ENCODE measurements at places on chromosomes 5 and 9. TPM values are rescaled to one million over a fixed set of nuclear protein-coding genes. Genes with fewer than 3 reads are reported as not detected.

TOPORS gene
- total RNA-seq, result 16.1 TPM

ZFP62 gene
- total RNA-seq, result 26.5 TPM

GRIN1 gene
- total RNA-seq, result 557 TPM

BTNL3 gene
- total RNA-seq, result not detected

DNA sequence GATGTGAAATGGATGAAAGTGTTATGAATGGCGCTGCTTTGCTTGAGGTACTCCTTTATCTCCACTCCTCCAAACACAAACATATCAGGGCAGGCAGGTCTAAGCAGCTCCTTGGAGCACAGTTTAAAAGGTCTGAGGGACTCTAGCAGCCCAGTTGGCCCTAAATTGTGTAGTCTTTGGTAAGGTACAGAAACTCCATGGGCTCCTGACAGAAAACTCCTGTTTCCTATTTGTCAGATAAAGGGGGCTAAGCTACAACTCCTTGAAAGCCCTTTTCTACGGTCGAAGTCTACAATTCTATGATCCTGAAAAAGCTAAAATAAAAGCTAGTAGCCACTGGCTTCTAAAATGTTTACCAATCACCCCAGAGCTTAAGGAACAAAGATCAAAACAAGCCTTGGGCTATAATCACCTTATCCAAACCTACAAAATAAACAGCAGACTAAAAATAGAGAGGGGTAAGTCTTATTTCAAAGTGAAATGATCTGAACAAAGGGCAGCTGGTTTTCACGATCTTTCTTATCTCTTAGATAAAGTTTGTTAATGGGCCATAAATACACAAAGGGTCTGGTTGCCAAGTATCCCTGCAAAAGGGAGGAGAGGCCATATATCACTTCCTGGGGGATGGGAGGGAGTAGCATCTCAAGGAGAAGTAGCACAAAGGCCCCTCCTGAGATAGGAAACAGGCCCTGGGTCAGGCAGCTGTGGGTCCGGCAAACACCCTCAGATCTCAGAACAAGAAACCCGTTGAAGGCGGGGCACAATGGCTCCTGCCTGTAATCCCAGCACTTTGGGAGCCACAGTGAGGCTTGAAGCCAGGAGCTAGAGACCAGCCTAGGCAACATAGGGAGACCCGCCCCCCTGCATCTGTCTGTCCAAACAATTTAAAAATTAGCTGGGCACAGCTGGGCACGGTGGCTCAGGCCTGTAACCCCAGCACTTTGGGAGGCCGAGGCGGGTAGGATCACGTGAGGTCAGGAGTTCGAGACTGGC lies 28.3 kb upstream of the DENND4C start:
- DNase-seq, result no peak

DNA sequence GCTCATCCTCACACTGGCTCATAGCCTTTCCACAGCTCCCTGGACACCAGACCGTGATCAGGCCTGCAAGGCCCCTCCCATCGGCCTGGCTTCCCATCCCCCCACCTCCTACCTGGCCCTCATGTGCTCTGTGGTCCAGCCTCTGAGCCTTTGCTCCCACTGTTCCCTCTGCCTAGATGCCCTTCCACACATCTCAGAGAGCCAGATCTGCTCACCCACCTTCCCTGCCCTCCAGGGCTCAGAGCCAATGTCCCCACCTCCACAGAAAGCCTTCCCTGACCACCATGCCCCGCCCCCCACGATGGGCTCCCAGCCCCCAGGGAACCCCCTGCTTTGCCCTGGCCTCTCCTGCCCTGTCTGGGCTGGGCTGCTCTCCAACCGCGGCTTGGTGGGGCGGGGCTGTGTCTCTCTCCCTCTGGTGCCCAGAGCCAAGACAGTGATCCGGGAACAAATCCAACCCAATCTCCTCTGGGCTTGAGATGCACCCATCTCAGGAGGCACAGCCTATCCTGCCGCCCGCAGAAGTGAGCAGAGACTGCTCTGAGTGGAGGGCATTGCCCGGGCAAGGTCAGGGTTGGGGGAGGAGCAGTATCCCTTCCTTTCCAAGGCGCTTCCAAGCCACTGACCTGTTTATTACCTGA lies 1.6 kb downstream of the NINJ1 start:
- peak; percentile 62 for DNase-seq

- DNase-seq, result peak; percentile 46
Observed at GRCh38 chr9:134488331-134489280, 153.0 kb upstream of the COL5A1 start.

DNA sequence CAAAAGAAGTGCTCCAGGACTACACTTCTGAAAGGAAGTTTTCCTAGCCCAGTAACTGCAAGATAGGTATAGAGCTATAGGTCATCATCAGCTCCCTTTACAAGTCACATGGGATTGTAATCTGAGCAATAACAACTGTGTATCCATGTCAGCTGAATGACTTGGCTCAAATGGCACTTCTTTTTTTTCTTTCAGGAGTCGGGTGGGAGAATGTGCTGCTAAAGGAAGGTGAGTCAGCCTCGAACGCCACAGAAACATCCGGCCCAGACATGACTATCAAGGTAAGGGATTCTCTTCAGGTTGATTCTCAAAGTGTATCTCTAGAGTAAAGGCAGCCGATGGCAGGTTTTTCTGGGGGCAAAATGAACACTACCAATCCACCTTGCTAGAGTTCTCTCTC lies 192.2 kb downstream of the C9orf152 start:
- no peak for DNase-seq

DNA sequence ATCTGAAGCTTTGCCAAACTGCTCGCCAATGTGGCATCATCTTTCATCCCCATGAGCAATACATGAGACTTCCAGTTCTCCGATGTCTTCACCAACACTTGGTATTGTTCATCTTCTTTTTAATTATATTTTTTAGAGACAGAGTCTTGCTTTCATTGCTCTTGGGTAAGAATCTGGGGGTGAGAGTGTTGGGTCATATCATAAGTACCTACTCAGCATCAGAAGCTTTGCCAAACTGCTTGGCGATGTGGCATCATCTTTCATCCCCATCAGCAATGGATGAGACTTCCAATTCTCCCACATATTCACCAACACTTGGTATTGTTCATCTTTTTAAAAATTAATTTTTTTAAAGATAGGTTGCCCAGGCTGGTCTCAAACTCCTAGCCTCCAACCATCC lies 30.9 kb upstream of the ZDHHC11B start:
- no peak for DNase-seq

DNA sequence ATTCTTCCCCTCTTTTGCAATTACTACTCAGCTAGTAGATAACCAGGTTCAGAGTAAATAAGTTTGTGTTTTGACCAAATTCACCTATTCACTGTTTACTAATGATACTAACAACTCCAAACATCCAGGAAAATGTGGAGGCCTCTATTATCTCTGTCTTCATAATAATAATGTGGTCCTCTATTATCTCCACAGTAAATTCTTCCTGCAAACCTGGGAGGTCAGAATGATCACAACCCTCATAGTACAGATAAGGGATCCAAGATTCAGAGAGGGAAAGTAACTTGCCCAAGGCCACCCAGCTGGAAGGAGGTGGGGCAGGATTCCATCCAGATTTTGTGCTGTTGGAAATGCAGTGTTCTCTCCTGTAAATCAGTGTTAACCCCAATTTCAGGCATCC lies 9.6 kb upstream of the MSX2 start:
- DNase-seq, result no peak

GRCh38 chr9:88992556-88992955 lies 1.3 kb downstream of the S1PR3 start:
- no peak for DNase-seq

DNA sequence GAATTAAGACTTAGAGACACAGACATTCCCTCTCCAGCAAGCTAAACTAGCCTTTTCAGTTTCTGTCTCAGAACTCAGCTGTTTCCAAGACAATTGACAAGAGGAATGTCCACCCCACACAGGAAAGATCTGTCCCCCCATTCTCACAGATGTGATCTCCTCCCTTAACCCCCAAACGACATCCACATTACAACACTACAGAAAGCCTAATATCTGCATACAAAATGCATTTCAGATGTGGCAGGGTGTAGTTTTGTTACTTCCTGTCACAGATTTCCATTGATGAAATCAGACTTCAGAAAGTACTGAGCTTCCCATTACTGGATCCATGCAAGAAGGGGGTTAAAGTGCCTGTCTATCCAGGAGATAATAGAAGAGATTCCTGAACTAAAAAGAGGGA lies 2.9 kb upstream of the ARSI start:
- DNase-seq, result no peak

GRCh38 chr5:43839218-43839617 lies 236.2 kb downstream of the NNT start:
- no peak for DNase-seq

DNA sequence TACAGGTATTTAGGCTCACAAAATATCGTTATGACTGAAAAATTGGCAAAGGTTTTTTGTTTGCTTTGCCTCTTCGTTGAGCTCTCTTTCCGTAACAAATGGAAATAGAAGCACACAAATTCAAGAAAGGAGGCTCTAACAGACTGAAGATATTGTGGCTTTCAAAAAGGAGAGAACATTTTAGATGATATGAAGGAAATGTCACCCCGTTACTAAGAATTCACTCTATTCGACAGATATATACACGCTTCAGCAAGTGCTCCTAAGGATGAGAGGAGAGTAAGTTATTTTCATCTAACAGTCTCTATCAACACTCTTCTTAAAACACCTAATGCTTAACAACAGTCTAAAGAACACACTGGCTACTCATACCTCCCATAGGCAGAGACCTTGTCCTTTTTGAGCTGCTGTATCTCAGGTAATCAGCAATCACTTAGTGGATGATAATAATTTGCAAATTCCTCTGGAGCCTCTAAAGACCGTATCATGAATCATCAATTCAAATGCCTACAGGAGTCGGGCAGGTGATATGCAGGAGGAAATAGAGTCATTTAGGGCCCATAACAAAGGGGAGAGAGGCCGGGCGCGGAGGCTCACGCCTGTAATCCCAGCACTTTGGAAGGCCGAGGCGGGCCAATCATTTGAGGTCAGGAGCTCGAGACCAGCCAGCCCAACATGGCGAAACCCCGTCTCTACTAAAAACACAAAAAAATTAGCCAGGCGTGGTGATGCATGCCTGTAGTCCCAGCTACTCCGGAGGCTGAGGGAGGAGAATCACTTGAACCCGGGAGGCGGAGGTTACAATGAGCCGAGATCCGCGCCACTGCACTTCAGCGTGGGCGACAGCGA lies 1.4 kb upstream of the HSDL2 start:
- no peak for DNase-seq

DNA sequence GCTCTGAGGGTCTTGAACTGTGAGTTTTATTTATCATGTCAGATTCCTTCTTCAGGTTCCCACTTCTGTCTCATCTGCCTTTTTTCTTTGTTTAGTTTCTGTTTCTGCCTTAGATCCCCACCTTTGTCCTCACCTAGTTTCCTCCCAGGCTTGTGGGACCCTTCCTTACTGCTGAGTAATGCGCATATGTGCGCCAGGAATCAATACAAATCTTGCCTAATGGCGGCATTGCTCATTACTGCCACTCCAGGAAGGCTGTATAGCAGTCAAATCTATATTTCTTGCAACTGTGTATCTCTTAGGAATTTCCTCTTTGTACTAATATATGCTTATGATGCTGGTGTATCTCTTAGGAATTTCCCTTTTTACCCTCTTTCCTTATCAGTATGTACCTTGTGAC lies 465.4 kb downstream of the DMRT2 start:
- no peak for DNase-seq

GRCh38 chr9:121743441-121744001 lies 92.1 kb downstream of the DAB2IP start:
- DNase-seq, result peak; percentile 73

- no peak for DNase-seq
Observed at GRCh38 chr5:118126159-118126558, 862.2 kb downstream of the DTWD2 start.

DNA sequence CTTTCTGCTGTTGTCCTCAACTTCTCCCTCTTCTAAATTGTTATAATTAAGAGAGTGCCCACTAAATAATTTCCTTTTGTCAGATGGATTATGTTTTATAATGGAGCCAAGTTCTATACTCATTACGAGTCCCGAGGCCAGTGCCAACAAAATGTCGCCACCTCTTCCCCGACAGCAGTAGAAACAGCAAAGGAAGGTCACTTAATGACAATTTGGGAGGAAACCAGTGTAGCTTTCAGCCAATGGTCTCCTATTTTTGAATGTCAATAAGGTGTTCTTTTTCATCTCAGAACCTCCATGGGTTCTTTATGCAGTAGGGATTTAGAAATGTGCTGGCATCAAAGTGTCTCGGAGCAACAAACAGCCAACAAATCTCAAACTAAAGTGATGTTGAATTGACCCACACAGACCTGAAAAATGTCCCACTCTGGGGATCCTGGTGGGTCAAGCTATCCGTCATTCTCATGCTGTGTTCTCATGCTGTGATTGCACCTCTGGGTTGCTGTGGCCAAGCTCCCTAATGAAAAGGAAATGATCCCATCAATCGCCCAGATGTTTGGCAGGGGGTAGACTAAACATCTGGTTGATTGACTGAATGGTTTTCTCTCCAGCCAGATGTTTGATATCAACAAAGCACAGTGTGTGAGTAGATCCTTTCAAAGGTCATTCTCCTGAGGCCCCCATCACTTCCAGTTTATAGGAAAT lies 291.9 kb downstream of the DMAC1 start:
- no peak for DNase-seq

- DNase-seq, result no peak
Observed at GRCh38 chr9:131012023-131012334, 3.0 kb downstream of the LAMC3 start.
